SJSA1 (cell line): ENCODE measurements at places on chromosomes 6 and 20. TPM values are rescaled to one million over a fixed set of nuclear protein-coding genes. Genes with fewer than 3 reads are reported as not detected.

- no peaks in the 10 kb centered on the region for H3K36me3 ChIP-seq
- DNase-seq: no peak
- H3K27ac ChIP-seq: no peak overlapping the region
- H3K27me3 ChIP-seq: no peaks in the 10 kb centered on the region
These were observed 64.8 kb upstream of the FOXQ1 start for GRCh38 chr6:1247056-1247455.

DNA sequence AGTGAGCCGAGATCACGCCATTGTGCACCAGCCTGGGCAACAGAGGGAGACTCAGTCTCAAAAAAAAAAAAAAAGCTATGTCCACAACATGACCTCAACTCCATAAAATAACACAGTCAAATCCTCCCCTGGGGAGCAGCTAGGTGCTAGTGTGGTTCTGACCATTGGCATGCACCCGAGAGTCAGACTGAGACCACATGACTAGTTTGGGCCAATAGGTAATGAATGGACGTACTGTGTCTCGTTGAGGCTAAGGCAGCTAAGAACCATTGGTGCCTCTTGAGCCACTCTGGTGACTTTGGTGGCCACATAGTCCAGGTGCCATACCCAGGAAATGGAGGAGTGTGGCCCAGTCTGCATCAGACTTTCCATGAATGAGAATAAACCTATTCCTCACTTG lies 40.3 kb downstream of the ATP9A start:
- H3K4me3 ChIP-seq: no peak overlapping the region
- H3K27me3 ChIP-seq: no peaks in the 10 kb centered on the region
- no peak for DNase-seq
- no peak overlapping the region for H3K27ac ChIP-seq
- 0 out of 2 replicates have a peak, but pooled peaks cover 7% of the 10 kb centered on the region for H3K4me1 ChIP-seq
- 0 out of 2 replicates have a peak, but pooled peaks cover 2% of the 10 kb centered on the region for H3K36me3 ChIP-seq

The TFAP2A gene
- 5.8 and 10.2 TPM in 2 replicates for total RNA-seq

GRCh38 chr6:80348263-80348662 lies 241.8 kb downstream of the BCKDHB start:
- DNase-seq: no peak
- H3K4me3 ChIP-seq: no peak overlapping the region
- H3K4me1 ChIP-seq: no peaks in the 10 kb centered on the region
- H3K27me3 ChIP-seq: no peaks in the 10 kb centered on the region
- no peaks in the 10 kb centered on the region for H3K36me3 ChIP-seq

DNA sequence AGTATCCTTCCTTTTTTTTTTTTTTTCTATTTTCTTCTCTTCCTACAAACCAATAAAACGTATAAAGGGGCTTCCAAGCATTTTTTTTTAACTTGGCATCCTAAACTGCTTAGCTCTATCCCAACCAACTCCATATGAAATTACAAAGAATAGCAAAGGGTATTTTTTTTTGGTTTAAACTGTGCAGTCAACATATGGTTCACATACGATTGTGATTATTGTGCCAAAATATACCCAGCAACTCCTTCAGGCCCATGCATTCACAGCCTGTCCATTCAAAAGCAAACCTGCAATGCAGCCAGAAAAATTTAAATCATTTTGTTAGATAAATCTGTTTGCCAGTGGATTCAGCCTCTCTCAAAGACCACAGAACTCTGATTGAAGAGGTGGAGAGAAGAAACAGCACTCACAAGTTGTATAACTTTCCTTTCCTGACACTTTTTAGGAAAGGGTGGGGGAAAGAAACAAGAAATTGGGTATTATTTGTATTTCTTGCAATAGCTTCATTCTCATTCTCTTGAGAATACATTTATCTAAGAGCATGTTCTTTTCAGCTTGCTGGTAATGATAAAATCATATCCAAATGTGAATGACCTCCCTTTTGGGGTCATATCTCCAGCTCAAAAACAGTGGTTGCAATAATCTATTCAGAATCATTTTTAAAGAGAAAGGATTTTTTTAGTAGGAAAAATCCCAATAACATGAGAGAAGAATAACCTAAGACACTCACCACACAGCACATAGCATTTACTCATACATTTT lies 701.3 kb upstream of the CHD6 start:
- H3K27me3 ChIP-seq: no peaks in the 10 kb centered on the region
- DNase-seq: no peak
- no peaks in the 10 kb centered on the region for H3K36me3 ChIP-seq
- H3K4me1 ChIP-seq: no peaks in the 10 kb centered on the region

The PACRG gene
- not detected in 2 replicates for total RNA-seq

DNA sequence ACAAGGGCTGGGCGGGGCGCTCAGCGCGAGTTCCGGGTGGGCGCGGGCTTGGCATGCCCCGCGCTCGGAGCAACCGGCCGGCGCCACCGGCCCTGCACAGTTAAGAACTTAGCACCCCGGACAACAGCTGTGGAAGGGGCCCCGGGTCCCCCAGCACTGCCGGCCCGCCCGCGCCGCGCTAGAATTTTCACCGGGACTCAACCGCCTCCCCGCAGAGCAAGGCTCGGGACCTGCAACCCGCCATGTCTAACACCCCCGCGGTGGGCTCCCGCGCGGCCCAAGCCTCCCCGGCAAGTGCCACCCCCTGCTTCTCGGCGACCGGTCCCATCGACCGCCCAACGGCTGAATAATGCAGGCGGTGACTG lies 5.2 kb upstream of the PSMG4 start:
- peaks cover 13% of the 10 kb centered on the region for H3K4me1 ChIP-seq
- no peak overlapping the region for H3K27ac ChIP-seq
- DNase-seq: no peak
- H3K4me3 ChIP-seq: no peak overlapping the region
- no peaks in the 10 kb centered on the region for H3K27me3 ChIP-seq

The FAXC gene
- 10.5 and 20.5 TPM in 2 replicates for total RNA-seq

- H3K4me3 ChIP-seq: no peak overlapping the region
- no peak overlapping the region for H3K27ac ChIP-seq
- H3K4me1 ChIP-seq: peaks cover 19% of the 10 kb centered on the region
- H3K27me3 ChIP-seq: no peaks in the 10 kb centered on the region
These were observed 206.0 kb upstream of the MARCKS start for GRCh38 chr6:113651120-113651519.

GRCh38 chr6:130779658-130780033 lies 47.6 kb upstream of the SMLR1 start:
- no peak overlapping the region for H3K27ac ChIP-seq
- no peaks in the 10 kb centered on the region for H3K27me3 ChIP-seq
- DNase-seq: no peak
- H3K36me3 ChIP-seq: no peaks in the 10 kb centered on the region
- no peak overlapping the region for H3K4me3 ChIP-seq
- H3K4me1 ChIP-seq: peaks cover 22% of the 10 kb centered on the region

DNA sequence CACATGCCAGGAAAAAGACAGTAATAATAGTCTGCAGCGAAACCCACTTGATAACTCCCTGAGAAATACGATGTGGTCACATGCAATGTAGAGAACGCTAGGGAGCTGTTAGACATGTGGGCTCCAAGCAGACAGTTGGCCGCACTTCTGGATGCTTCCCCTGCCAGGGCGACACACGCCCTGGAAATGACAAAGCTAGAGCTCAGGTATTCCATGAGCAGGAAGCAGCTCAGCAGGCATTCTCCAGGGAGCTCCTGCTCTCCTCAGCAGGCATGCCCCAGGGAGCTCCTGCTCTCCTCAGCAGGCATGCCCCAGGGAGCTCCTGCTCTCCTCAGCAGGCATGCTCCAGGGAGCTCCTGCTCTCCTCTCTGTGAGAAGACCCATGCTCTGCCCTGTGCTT lies 52.4 kb upstream of the NXT1 start:
- H3K36me3 ChIP-seq: no peaks in the 10 kb centered on the region
- DNase-seq: no peak
- no peak overlapping the region for H3K4me3 ChIP-seq
- H3K27ac ChIP-seq: peak overlapping the region; percentile 84

DNA sequence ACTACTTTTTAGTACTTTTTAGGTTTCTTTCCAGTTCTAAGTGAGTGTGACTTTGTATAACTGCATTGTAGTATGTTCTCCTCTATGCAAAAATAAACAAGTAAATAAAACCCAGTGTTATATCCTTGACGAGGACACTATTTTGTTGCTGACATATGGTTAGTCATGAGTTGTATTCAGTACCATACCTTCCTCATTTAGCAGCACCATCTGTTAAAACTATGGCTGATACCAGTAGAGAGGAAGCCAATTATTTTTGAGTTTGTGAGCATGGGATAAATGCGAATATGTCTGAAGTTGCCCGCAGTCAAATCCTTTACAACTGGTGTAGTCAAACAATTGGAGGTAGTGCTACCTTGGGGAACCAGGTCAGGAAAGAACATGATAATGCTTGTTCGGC lies 74.1 kb downstream of the CDKAL1 start:
- H3K4me3 ChIP-seq: no peak overlapping the region
- no peaks in the 10 kb centered on the region for H3K36me3 ChIP-seq
- no peaks in the 10 kb centered on the region for H3K27me3 ChIP-seq
- no peak overlapping the region for H3K27ac ChIP-seq
- no peaks in the 10 kb centered on the region; the same call in 1 of the 2 replicates for H3K4me1 ChIP-seq

The KCNQ2 gene
- total RNA-seq: not detected in 2 replicates

DNA sequence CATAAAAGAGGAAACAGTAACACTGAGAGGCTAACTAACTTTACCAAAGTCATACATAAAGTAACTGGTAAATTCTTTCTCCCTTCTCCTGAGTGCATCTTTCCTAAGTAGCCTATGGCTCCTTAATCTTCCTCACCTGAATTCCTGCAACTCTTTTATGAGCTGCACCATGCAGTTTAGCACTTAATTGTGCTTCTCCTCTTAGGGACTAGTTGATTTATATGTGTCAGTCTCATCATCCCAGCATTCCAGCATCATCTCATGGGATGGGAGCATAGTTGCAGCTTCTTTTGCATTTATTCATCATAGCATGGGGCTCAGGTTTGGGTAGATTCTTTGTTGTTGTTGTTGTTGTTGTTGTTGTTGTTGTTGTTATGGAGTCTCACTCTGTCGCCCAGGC lies 3.5 kb upstream of the TSPYL1 start:
- H3K27me3 ChIP-seq: no peaks in the 10 kb centered on the region
- H3K4me3 ChIP-seq: no peak overlapping the region
- DNase-seq: no peak
- peaks cover 20% of the 10 kb centered on the region for H3K4me1 ChIP-seq

The C6orf15 gene
- total RNA-seq: not detected in 2 replicates

DNA sequence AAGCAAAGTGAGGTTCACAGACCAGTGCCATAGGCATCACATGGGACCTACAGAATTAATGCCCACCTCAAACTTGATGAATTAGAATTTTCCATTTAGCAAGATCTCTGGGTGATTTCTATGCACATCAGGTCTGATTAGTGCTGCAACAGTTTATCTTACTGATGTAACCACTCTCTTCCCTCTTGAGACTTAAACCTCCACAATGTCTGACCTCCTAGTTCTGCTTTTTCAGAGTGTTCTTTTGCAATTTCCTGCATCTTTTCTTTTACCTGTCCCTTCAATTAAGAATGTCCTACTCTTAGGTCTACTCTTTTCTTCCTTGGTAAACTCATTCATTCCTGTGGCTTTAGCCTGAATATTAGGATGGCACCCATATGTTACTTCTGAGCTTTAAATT lies 615.3 kb downstream of the TFAP2A start:
- H3K4me3 ChIP-seq: no peak overlapping the region
- H3K36me3 ChIP-seq: no peaks in the 10 kb centered on the region
- no peak overlapping the region for H3K27ac ChIP-seq
- DNase-seq: no peak

DNA sequence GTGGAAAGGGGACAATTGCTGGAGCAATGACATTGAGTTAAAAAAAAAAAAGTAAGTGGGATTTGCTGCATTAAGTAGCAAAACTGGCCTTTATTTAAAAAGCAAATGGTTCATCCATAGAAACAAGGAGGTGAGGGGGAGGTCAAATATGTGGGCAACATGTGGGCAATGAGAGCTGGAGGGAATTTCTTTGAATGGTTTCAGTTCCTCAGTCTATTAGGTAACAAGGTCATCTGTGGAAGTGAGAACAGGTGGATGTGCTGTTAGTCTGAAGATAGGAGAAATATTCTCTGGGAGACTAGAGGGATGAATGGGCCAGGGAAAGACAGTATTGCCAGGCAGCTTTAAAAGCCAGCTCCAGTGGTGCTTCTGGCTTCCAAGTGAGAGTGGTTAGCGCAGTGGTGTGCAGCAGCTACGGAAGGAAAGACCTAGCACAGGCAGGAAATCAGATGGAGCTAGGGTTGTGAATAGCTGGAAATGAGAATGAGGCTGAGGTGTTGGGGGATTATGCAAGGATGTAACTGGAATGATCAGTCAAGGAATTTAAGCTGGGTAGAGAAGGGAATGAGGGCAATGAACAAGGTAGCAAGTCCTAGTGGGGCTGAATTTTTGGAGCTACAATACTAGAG lies 727.6 kb downstream of the PTPRT start:
- no peak for DNase-seq
- no peak overlapping the region for H3K4me3 ChIP-seq
- no peak overlapping the region for H3K27ac ChIP-seq
- H3K4me1 ChIP-seq: no peaks in the 10 kb centered on the region
- no peaks in the 10 kb centered on the region for H3K36me3 ChIP-seq

- no peak overlapping the region for H3K27ac ChIP-seq
- peak; percentile 63 for DNase-seq
- H3K4me3 ChIP-seq: no peak overlapping the region
- H3K4me1 ChIP-seq: peaks cover 5% of the 10 kb centered on the region
- H3K36me3 ChIP-seq: no peaks in the 10 kb centered on the region
These were observed 5.2 kb downstream of the SIRPA start for GRCh38 chr20:1900321-1900801.

The ZGPAT gene
- 22.8 and 43.9 TPM in 2 replicates for total RNA-seq

DNA sequence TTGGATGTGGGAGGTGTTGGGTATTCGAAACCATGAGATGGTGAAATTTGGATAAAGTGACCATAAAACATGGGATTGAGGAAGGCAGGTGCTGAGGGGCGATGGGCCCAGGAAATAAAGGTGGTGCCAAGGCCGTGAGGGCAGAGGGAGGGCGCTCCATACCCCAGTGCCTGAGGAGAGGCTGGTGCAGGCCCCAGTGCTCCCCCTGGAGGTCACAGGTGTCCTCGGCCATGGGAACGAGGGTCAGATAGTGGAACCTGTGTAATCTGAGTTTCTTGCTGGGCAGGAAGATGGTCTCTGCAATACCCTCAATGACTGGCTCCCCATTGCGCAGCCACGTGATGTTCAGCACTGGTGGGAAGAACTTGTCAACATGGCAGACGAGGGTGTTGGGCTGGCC lies 16.2 kb downstream of the HLA-DPB1 start:
- 0 out of 2 replicates have a peak, but pooled peaks cover 6% of the 10 kb centered on the region for H3K27me3 ChIP-seq
- H3K27ac ChIP-seq: no peak overlapping the region
- H3K4me1 ChIP-seq: no peaks in the 10 kb centered on the region

- no peak overlapping the region for H3K4me3 ChIP-seq
- no peaks in the 10 kb centered on the region for H3K4me1 ChIP-seq
- no peak for DNase-seq
These were observed 934.4 kb downstream of the HACE1 start for GRCh38 chr6:103925317-103925716.

- H3K4me3 ChIP-seq: no peak overlapping the region
- no peak overlapping the region for H3K27ac ChIP-seq
- H3K4me1 ChIP-seq: peaks cover 6% of the 10 kb centered on the region
- no peaks in the 10 kb centered on the region for H3K36me3 ChIP-seq
These were observed 336.6 kb downstream of the QKI start for GRCh38 chr6:163751032-163751525.
